Lung microvascular endothelial cell (primary cell): ENCODE measurements at places on chromosomes 7 and 10.

DNA sequence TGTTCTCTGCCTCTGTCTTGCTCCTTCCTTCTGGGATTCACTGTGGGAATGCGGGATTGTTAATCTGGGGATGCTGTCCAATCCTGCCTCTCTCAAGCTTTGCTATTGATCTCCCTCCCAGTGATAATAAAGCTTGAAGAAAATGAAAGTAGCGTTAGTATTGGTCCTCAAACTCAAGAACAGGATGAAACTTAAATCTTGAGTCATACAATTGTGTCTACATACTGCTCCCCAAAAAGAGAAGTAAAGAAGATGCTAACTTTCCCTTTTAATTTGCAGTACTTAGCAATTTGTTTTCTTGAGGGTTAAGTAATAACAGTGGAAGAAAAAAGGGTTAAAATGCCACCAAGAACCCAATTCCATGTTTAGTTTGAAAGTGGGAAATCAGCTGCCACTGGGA, 13.6 kb downstream of the CFTR start:
- DNase-seq: no peak

GRCh38 chr10:116948530-116948870, 56.5 kb downstream of the SHTN1 start:
- DNase-seq: no peak

DNA sequence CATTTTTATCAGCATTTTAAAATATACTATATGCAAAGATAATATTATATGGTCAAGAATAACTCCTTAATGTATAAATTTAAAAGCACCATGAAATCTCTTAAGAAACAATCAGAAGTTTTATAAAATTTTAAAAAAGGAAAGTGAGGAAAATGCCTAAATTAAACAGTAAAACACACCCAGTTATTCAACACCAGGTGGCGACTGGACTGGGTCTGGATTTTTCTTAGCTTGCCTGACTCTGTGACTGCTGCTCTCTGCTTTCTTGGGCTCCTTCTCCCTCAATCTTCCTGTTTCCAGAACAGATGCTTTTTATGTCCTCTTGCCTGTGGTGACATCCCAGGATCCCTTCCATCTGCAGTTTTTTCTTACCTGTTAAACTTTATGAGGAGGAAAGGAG, 200.3 kb downstream of the BICC1 start:
- DNase-seq: no peak

DNA sequence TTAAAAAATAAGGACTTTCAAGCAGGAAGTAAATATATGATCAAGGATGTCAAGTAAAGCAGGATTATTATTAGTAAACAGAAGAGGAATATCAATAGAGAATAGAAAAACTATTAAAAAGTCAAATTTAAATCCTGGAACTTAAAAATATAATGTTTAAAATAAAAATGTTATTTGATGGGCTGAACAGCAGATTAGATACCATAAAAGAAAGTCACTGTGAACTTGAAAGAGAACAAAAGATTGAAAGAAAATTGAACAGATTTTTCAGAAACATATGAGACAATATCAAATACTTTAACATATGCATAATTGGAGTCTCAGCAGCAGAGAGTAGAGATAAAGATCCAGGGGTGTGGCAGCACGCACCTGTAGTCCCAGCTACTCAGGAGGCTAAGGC, 1213.7 kb upstream of the AUTS2 start:
- no peak for DNase-seq

DNA sequence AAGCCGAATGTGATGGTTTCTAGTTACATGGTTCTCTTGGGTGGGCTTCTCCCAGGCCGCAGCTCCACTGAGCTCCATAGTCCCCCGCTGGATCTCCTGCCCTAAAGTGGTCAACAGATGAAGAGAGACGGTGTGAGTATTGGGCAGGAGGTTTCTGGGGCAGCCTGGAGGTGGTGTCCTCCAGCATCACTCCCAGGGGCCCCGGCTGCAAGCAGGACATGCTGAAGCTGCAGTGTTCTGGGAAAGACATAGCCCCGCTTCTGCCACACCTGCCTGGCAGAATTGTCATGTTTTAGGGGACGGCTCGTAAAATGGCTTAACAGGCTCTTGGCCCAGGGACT, 40.4 kb downstream of the CALML3 start:
- DNase-seq: no peak
